ENCODE measurements at places on chromosomes 1 and 21.

- no peak for DNase-seq
Measured at GRCh38 chr1:94101613-94102525, 19.1 kb downstream of the ABCA4 start.

DNA sequence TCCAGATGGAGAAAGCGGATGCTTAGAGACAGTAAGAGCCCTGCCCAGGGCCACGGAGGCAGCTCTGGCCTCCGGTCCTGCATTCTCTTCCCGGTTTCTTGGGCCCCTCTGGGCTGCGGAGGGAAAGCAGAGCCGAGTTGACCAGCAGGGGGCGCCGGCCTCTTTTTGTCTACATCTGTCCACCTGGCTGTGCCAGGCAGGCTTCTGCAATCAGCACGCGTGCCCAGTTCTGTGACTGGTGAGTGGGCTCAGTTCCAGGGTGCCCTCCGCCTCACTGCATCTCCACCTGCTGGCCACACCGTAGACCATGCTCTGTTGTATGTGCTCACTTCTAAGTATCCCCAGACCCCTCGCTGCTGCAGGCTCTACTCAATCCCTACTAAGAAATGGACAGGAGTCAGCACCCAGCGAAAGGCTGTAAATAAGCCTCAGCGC is 6.7 kb upstream of the HUNK start:
- peak; percentile 46 for DNase-seq

DNA sequence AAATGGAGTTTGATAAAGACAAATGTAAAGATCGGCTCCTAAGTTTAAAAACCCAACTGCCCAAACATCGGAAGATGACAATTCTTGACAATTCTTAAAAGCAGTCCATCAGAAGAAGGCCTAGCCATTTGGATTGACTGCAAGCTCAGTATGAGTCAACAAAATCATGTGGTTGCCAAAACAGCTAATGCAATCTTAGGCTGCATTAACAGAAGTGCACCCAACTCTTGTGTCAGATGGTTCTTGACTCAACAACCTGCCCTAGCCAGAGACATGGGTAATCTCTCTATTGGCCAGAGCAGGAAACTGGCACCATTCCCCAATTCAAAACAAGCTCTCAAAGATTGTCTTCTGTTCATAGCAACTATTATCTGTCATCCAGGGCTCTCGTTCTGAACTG is 9.9 kb upstream of the NCF2 start:
- DNase-seq: no peak

DNA sequence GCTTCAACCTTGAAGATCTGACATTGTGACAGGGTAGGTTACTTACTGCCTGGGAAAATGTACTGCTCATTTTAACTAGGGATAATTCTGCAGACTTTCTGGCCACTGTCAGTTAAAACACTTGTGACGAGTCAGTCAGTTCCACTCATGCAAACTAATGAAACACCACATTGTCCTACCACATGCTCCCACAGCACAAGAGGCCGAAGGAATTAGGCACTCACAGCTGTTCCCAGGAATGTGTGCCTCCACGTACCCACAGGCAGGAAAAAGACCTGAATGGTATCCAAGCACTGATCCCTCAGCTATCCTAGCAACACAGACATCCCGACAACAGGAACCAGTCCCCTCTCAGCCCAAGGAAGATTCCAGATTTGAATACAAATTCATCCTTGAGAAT is 12.3 kb downstream of the BCAR3 start:
- DNase-seq: no peak

GRCh38 chr1:8510041-8510823 is 192.3 kb downstream of the SLC45A1 start:
- DNase-seq: peak; percentile 64

- peak; percentile 19 for DNase-seq
Measured at GRCh38 chr1:186082235-186082937, 292.7 kb downstream of the TPR start.

DNA sequence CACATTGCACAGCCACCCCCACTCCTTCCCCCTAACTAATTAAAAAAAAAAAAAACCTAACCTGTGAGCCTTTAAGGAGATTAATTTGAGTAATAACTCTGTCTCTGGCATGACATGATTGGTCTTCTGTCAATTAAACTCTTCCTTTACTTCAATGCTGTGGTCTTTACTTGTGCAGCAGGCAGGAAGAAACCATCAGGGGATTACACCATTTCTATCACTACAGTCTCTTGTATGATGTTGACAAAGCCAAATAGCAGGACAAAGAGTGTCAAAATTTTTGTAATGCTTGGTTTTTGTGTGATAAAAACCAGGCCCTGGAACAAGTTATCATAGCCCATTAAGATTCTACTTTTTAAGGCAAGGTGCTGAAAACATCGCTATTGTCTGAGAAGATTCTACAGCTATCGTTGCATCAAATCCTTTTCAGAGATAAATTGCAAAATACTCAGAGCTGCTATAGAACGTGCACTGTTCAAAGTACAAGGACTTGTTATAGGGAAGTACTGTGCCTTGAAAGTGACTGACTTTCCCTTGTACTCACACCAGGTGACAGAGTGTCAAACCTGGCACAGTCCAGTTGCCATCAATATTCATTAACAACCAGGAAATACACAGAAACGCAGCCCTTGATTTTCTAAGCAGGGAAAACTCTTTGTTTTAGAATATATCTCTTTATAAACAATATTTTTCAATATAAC is 37.7 kb downstream of the LHX9 start:
- DNase-seq: no peak

DNA sequence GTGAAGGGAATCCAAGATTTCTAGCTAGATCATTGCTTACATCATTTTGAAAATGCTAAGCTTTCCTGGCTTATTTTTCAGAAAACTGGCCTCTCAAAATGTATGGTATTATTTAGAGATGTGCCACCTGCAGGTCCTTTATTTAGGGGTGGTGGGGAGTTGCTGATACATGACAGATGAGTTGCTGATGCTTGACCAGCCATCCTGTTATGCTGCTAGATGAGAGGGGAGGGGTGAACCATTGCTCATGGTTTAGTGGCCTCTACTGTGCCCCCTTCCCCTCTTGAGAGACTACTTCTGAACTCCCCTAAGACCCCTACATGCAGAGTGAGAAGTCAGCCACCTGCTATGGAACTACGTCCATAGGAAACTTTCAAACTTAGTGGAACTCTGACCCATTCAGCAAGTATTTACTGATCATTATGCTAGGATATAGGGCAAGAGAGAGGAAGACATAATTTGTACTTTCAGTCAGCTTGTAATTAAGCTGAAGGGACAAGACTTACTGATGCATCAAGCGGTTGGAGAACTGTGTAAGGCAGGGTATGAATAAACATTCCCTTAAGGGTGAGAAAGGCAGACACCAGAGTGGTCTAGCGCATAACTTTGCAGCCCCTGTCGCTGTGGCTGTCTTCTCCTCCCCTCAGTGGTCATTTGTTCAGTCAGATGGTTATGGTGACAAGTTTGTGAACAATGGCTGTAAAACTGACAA is 34.6 kb downstream of the SLAMF6 start:
- no peak for DNase-seq

DNA sequence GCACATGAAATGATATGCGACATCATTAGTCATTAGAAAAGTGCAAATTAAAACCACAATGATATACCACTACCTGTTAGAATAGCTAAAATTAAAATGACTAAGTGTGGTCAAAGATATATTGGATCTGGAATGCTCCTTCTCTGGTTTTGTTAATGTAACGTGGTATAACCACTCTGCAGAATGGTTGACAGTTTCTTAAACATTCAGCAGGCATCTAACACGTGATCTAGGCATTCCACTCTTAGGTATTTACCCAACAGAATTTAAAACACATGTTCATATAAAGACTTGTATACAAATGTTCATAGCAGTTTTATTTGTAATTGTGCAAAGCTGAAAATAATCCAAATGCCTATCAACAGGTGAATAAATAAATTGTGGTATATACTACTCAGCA is 165.0 kb upstream of the PLXNA2 start:
- DNase-seq: no peak

- no peak for DNase-seq
Measured at GRCh38 chr1:181033799-181034451, at the start of gene MR1. Gene MR1 (plus strand): TSS chr1:181033983. CDS start chr1:181034008, 25 bp downstream.

DNA sequence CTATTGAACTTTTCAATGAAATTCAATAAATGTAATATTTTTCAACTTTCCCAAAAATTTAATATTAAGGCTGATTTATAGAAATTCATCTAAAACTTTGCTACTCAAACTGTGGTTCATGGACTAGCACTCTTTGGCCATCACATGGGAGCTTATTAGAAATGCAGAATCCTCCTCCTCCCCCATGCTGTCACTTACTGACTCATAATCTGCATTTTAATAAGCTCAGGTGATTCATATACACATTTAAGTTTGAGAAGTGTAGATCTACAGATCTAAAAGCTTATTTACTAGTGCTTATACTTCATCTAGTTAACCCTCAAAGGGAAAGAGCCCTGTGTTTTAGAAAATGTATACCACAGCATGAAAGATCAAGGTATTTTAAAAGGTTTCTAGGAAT is 84.3 kb downstream of the HS2ST1 start:
- no peak for DNase-seq

DNA sequence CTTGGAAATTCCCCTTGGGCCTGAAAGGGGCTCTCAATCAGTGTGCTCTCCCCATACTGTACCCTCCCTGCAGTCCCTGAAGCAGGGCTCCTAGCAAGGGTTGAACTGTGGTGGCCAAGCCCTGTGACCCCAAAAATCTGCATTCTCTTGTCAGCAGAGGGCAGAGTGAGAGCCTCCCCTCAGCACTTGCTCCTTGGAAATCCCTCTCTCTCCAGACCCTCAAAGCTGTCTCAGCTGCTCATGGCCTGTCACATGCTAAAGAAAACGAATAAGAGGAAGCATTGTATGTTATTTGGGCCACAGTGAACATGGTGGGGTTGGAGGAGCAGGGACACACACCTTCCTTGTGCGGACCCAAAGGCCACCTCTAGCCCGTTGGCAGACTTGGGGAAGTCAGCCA is 47.2 kb upstream of the SYNC start:
- no peak for DNase-seq

Measured in CD8-positive, alpha-beta T cell (primary cell).